Right lobe of liver (tissue), 6 donors: ENCODE measurements at places on chromosomes 12 and 14. TPM values are rescaled to one million over a fixed set of nuclear protein-coding genes. Genes with fewer than 3 reads are reported as not detected.

GRCh38 chr12:3743803-3744202 is 9.1 kb downstream of the CRACR2A start:
- no peak overlapping the region for H3K27ac ChIP-seq
- H3K4me1 ChIP-seq: no peaks in the 10 kb centered on the region
- no peak overlapping the region for H3K4me3 ChIP-seq
- DNase-seq: peak; percentile 17
- H3K27me3 ChIP-seq: no peaks in the 10 kb centered on the region

KRT72 gene
- total RNA-seq: not detected

ACOT6 gene
- 1.2 TPM for total RNA-seq

DNA sequence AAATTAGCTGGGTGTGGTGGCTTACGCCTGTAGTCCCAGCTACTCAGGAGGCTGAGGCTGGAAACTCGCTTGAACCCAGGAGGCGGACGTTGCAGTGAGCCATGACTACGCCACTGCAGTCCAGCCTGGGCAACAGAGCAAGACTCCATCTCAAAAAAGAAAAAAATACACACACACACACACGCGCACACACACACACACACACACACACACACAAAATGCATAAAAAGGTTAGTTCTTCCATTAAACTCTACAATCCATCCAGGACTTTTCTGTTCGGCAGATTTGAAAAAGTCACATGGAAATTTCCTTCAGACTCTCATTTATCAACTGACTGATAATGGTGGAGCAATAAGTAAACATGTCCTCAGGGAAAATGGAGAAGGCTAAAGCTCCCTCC is 9.2 kb upstream of the VPS33A start:
- no peaks in the 10 kb centered on the region for H3K27me3 ChIP-seq
- no peak for DNase-seq
- no peak overlapping the region for H3K4me3 ChIP-seq

KCNC2 gene
- total RNA-seq: not detected

- no peaks in the 10 kb centered on the region for H3K4me1 ChIP-seq
- H3K27ac ChIP-seq: no peak overlapping the region
- H3K27me3 ChIP-seq: no peaks in the 10 kb centered on the region
- DNase-seq: no peak
- no peaks in the 10 kb centered on the region for H3K36me3 ChIP-seq
Observed at GRCh38 chr12:100372853-100373640, 16.2 kb downstream of the SLC17A8 start.
